SHP77 (cell line): ENCODE measurements at places on chromosomes 13 and 19.

- no peak for DNase-seq
These were observed 185.7 kb downstream of the ABCC4 start for GRCh38 chr13:95115525-95115924.

DNA sequence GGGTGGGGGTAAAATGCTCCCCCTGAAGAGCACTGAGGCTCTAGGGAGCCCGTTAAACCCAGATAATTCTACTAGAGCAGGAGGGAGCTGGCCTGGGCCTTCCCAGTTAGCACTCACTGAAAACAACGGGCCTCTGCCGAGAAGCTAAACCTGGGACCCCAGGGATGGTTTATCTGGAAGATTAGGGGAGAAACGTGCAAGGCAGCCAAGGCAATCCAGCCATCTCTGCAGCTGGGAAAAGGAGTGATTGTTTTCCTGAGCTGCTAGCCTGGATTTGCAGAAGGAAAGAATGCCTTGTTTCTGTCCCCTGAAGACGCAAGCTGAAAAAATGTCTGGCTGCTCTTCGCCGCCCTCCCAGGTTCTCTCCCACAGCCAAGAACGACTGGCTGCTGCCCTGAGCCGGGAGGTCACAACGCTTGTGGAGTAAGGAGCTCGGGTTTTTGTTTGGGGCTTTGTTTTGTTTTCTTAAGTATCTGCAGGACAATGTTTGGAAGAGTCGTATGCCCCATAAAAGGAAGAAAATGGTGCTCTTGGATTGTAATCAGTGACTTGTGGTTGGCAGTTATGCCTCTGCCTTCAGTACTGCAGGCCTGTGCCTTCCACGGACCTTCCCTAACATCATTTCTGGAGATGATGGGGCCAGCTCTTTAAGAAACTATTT lies 31.5 kb downstream of the COL4A2 start:
- no peak for DNase-seq

DNA sequence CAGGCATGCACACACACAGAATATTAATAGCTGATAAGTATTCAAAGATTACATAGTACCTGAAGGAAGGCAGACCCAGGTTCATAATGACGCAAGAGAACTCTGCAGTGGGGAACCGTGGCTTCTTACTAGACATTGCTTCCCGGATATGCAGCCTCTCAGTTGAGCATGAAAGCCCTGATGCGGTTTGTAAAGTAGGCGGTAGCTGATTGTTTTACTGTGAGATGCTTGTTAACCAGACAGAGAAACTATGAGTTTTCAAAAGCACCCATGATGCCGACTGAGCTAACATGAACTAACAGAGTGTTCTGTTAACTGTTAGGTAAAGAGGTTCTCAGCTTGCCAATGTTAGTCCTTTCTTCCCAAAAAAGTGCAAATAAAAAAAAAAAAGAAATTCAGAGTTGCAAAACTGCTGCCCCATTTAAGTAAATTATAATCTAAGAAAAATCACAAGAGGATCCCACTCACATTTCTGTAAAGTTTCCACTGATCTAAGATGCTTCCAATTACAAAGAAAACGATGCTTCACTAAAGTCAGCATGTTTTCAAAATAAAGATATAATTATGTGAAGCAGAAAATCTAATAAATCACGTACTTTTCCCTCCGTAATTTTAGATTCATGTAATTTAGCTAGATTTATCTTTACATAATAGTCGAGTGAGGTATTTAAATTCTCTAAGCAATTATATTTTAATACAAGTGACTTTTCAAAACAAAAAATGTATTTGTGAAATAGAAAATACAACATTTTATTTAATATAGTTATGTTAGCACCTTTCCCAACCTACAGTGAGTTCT lies 2.2 kb downstream of the FLT1 start:
- DNase-seq = no peak

- DNase-seq = no peak
These were observed 212.3 kb downstream of the ATP8A2 start for GRCh38 chr13:25584087-25584486.

DNA sequence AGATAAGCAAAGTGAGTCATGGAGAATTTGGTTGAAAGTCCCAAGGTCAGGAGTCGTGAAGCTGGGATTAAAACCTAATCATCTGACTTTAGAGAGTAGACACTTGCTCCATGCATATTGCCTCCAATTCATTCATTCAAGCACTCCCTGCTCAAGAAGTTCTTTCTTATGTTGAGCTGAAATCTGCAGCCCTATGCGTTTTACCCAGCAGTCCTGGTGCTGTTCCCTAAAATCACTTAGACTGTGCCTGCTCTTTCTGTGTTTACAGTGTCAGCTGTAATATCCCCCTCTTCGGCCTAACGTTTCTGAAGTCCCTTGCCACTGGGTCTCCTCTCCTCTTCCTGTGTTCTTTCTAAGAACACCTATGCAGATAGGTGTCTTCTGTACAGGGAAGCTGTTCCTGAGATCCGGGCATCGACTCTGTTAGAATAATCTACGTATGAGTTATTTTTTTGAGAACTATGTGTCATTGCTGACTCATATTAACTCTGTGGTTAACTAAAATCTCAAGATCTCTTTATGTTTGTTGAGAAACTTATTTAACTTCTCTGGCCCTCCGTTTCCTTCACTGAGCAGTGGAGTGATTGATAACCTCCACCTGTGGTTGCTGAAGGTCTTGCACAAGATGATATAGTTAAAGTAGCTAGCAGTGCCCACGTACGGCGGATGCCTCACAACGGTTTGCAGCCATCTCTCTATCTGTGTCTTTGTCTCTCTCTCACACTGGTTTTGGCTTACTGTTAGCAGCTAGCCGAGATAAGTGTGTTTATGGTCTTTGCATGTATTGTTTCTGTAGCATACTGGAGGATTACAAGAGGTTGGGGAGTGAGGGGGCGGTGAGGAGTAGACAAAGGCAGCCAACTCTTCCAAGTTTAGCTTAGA lies 4.7 kb downstream of the ALOX5AP start:
- no peak for DNase-seq

DNA sequence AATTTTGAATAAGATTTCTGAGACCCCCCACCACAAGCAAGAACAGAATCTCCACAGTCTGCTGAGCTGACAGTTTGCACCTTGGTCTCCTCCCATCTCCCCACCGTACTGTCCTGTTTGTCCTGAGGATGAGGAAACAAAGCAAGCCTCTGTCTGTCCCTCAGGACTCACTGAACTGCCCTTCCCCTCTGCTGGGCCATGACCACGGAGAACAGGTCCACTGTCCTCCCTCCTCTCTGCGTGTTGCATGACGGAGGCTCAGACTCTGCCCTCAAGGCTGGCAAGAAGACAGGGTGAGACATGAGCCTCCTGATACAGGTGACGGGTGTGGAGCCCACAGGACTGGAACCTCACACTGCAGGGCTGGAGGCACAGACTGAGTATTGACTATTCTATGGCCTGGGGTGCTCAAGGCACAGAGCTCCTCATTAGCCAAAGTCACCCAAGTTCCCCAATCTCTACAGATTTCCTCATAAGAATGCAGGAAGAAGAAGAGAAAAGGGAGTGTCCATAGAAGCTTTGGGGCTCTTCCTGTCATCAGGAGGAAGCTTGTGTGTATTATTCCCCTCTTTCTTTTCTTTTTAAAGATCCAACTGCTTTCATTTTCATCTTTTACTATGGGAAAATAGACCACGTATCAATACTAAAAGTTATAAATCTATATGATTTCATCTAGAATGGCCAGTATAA lies 22.4 kb upstream of the RGCC start:
- no peak for DNase-seq

- no peak for DNase-seq
These were observed 3.9 kb upstream of the PRX start for GRCh38 chr19:40416918-40417642.

GRCh38 chr13:90950160-90950559 lies 397.3 kb upstream of the MIR17HG start:
- no peak for DNase-seq

DNA sequence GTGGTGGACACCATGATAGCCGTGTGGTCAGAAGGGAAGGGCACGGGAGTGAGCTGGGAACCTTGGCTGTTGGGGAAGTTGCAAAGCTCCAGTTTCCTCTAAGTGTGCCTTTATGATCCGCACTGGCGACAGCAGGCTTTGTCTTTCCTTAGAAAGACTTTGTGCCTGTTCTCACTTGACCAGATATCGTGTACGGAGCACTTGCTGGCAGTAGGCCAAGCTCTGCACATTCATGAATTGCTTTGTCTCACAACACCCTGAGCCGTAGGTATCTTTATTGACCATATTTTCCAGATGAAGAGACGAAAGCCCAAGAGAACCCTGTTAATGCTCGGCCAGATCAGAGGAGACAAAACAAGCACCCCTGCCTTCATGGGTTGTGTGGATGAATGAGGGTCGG lies 15.1 kb downstream of the CUL4A start:
- no peak for DNase-seq

GRCh38 chr19:34254046-34254697 lies at the start of gene GARRE1:
GARRE1 (plus strand) TSS chr19:34254554; CDS start chr19:34300474, 45,920 bp downstream.
- DNase-seq = peak; percentile 80

DNA sequence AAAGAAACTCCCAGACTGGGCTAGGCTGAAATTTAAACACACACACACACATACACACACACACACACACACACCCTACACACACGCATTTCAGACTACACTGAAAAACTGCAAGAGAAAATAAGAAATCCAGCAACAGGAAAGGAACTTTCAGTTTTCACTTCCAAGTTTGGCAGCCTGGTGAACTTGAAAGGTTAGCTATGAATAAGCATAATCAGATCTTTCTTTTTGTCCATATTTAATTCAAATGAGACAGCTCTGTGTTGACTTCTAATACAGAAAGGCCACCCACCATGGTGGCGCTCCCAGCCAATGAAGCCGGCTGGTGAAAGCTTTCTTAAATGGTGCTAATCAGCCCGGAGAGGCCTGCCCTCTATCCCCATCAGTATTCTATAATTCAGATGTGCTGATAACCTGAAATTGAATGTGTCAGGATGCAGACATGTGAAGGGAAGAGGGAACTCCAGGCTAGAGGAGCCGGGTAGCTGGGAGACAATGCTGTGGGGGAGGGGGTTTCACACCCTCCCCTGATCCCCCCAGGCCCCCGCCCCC lies 108.3 kb upstream of the ZNF536 start:
- DNase-seq = no peak

DNA sequence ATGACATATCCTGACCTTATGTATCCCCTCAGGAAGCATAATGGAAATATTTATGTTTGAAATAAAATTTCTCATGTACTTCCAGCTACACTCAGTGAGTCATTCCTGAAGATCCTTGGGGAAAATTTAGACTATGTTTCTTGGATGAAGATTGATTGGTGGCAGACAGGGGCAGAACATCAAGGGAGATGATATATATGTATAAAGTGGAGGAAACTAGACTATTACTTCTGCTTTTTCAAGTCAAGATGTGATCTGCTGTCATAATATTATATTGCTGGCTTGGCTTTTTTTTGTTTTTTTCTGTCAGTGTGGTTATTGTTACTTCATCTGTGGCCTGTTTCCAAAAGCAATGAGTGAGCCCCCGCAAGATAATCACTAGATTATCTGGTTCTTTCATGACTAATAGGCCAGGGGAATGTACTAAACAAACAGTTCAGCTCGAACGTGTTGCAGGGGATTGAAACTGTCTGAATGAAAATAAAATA lies 87.2 kb upstream of the TNFSF11 start:
- DNase-seq = no peak

- peak; percentile 70 for DNase-seq
These were observed 1.4 kb upstream of the CCDC97 start for GRCh38 chr19:41308450-41309179.

DNA sequence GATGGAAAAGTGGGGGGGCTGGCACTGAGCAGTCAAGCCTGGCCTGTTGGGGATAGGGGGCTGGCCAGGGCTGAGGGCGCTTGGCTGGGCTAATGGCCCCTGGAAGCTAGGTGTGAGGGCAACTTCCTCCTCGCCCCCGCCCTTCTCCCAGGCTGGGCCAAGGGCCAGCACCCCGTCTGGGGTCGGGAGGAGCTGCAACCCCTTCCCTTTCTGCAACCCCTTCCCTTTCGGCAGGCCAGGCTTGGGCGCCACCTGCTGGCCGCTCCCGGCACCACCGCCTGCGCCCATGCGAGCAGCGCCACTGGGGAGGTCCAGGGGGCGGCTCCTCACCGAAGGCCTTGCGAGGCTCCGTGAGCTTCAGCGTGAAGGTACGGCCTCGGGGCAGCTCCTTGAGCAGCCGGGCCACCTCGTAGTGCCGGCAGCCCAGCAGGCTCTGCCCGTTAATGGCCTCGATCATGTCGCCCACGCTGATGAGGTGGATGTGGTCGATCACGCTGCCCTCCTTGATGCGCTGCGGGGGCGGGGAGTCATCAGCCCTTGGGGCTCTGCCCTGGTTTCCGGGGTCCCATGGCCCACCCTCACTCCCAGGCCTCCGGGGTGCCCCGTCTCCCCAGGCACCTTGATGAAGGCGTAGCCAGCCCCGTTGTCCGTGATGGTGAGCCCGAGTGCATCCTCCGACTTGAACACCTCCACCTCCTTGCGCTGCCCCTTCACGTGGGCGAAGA lies 5.0 kb upstream of the PTGER1 start:
- DNase-seq = no peak

DNA sequence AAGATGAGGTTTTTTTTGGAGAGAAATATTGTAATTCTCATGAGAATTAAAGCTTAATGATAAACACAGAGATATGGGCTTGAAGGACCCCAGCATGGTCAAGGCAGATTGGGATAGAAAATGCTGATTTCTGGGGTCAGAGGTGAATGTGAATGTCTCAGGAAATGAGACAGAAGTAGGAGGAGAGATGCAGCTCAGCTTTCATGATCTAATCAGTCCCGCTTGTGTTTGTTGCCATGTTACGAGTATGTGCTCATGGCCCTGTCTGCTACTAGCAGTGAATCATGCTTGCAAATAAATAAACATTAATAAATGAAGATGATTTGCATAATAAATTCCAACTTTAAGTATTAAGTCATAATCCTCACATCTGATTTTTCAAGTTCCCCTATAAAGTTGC lies 23.0 kb upstream of the NDFIP2 start:
- DNase-seq = no peak

GRCh38 chr13:27919659-27919933 lies 204 bp upstream of the PDX1 start:
- peak; percentile 86 for DNase-seq

- DNase-seq = no peak
These were observed 1.4 kb upstream of the ZNF414 start for GRCh38 chr19:8515317-8515716.

DNA sequence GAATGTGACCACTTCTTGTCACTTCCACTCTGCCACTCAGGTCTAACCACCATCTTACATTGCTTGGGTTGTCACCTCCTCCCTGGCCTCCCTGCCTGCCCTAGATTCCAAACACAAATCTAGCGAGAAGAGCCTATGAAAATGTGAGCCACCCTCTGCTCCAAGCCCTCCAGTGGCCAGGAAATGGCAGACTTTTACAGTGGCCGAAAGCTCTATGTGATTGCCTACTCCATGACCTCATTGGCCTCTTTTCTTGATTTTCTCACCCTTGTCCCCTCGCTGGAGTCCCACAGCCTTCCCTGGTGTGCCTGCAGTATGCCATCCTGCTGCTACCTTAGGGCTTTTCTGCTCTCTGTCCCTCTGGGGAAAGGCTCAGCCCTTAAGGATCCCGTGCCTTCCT lies 84.2 kb downstream of the LRCH1 start:
- no peak for DNase-seq

- DNase-seq = no peak
These were observed 8.3 kb upstream of the MTRF1 start for GRCh38 chr13:41271456-41272285.
